Hypothalamus (tissue), 51 donors: ENCODE measurements at places on chromosomes 3 and 15.

- DNase-seq, result no peak
Observed at GRCh38 chr15:79454063-79454462, 21.9 kb downstream of the MINAR1 start.

GRCh38 chr15:57962887-57963286 lies 102.6 kb downstream of the ALDH1A2 start:
- no peak for DNase-seq

- no peak for DNase-seq
Observed at GRCh38 chr3:140432229-140432669, 245.6 kb upstream of the TRIM42 start.

GRCh38 chr3:60010781-60011180 lies 961.0 kb upstream of the CFAP20DC start:
- DNase-seq, result no peak

DNA sequence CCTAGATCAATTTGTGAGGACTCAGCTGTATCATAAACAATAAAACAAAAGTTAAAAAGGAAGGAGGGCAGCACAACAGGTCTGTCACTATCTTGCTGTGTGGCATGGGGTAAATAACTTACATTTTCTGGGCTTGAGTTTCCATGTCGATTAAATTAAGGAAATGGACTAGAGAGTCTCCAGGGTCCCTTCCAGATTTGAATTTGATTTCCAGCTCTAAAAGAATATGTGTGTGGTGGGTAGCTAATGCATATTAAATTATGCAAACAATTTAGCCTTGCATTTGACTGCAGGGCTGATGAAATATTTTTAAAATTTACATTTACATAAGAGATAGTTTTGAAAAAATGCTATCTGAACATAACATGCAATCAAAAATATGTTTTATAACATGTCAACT lies 447.7 kb downstream of the FGF12 start:
- no peak for DNase-seq

DNA sequence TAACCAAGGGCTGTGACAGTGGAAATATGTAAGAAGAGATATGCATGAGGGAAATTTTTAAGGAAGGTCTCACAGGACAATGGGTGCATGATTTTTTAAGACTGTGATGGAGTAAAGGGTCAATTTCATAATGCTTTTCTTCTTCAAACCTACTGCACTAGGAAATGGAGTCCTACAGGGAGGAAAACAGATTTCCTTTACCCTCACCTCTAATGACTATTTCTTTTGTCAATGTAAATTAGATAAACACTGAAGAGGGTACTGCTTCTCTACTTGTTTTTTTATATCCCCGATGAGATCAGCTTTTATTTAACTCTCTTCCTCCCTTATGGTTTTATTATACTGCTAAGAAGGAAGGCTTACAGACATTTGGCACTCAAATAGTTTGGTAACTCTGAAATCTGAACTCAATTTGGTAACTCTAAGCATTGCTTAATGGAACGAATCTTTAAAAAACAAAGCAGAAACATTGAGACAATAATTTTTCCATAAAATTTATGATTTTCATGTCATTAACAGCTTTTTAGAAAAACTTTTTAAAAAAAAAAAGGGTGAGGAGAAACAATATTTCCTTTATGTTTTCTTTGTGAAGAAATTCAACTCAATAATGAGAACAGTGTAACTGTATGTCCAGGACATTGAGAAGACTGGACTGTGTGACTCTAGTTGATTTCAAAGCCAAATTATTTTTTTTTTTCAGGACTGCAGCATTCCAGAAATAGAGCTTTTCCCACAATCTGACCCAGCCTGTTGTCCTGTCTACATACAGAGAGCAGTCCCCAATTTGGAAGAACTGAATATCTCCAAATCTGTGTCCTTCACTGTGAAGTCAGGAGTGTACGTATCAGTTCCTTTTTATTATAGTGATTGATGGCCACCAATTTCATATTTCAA lies 64.4 kb downstream of the CRYBG3 start:
- DNase-seq, result no peak

GRCh38 chr3:116474801-116475200 lies 29.5 kb upstream of the LSAMP start:
- DNase-seq, result no peak

- no peak for DNase-seq
Observed at GRCh38 chr3:124967964-124968363, 33.4 kb upstream of the MUC13 start.

DNA sequence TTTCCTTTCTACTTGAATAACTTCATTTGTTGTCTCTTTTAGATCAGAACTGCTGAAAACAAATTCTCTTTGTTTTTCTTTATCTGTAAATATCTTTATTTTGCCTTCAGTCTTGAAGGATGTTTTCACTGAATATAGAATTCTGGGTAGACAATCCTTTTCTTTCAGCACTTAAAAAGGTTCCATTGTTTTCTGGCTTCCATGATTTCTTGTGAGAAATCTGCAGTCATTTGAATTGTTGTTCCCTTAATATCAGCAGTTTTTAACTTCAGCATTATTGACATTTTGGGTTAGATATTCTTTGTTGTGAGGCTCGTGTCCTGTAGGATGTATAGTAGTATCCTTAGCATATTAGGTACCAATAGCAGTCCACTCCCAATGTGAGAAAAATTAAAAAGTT lies 65.8 kb downstream of the SV2B start:
- DNase-seq, result no peak

- no peak for DNase-seq
Observed at GRCh38 chr15:91679447-91679846, 174.1 kb upstream of the SLCO3A1 start.

GRCh38 chr3:101884776-101885175 lies 35.5 kb downstream of the NFKBIZ start:
- no peak for DNase-seq

GRCh38 chr3:25648107-25648535 lies 16.6 kb downstream of the TOP2B start:
- peak; percentile 68 for DNase-seq

GRCh38 chr3:52123106-52123725 lies 31.0 kb downstream of the POC1A start:
- DNase-seq, result peak; percentile 70

- DNase-seq, result no peak
Observed at GRCh38 chr3:52452126-52452525, 1.7 kb downstream of the TNNC1 start.

DNA sequence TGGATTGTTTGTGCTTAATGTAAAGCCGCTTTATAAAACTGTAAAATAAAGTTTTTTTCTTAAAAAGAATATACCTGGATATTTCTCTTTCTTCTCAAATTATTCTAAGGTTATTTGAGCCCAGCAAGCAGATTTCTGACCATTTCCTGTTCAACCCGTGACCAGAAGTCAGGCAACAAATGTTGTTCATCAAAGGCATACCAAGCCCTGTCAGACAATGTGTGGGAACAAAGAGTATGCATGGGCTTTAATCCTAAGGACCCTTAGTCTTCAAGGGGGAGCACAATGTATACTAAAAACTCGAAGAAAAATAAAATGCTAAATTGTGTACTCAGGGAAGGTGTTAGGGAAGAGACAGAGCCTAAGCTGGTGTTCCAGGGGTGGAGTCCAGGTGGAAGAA lies 26.6 kb upstream of the PAQR5 start:
- no peak for DNase-seq

- DNase-seq, result no peak
Observed at GRCh38 chr15:98232761-98233160, 272.3 kb downstream of the ARRDC4 start.

GRCh38 chr15:85955501-85956391 lies 123.9 kb upstream of the AGBL1 start:
- no peak for DNase-seq

DNA sequence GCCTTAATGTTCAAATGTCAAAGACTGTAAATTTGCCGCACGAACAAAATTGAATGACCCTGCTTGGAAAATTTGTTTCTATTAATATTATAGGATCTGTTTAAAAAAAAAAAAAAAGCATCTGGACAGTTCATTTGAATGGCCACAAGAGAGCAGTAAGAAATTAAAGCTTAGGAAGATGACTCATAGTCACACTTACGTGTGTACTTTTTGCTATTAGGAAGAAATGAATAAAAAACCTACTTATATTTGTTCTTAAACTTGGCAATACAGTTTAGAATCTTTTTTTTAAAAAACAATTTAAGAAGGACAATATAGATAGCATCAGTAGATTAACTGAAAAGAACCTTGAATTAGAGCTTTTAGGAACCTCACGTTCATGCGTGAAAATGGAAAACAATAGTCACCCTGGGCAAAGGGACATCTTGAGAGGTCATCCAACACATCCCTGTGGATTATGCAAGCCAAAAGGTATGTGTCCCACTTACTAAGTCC lies 621.8 kb downstream of the MECOM start:
- DNase-seq, result no peak
